Stimulated activated CD8-positive, alpha-beta memory T cell treated with anti-CD3 and anti-CD28 coated beads, Interleukin-4, amount 100 ng/mL, for 48 hours (primary cell): ENCODE measurements at places on chromosomes 6 and 20.
A peak's percentile ranks its signal among the peaks of the same experiment; 100 is the strongest.

GRCh38 chr6:43105538-43106222 lies 29.6 kb downstream of the PTK7 start:
- no peak for DNase-seq

DNA sequence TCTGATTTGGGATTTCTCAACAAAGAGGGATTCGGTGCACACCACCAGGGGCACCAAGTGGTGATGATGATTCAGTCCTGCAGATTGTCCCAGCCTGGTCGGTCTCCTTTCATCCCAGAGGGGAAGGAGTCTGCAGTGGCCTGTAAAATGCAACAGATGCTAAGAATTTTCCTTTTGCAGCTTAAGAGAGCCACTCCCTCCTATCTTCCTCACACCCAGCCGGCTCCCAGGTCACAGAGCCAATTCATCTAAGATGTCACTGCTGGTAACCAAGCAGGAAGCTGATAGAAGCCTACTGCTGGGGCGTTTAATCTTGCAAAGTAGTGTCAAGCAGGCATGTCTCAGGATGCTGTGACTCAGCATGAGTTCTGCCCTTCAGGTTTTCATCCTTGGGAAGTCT lies 203.8 kb upstream of the LRFN2 start:
- DNase-seq, result no peak

GRCh38 chr6:34341481-34341971 lies 50.9 kb downstream of the NUDT3 start:
- DNase-seq, result no peak

- DNase-seq, result no peak
Observed at GRCh38 chr6:170114956-170115855, 175.7 kb downstream of the DLL1 start.

- peak; percentile 36 for DNase-seq
Observed at GRCh38 chr6:157107915-157108651, 215.2 kb downstream of the TMEM242 start.

DNA sequence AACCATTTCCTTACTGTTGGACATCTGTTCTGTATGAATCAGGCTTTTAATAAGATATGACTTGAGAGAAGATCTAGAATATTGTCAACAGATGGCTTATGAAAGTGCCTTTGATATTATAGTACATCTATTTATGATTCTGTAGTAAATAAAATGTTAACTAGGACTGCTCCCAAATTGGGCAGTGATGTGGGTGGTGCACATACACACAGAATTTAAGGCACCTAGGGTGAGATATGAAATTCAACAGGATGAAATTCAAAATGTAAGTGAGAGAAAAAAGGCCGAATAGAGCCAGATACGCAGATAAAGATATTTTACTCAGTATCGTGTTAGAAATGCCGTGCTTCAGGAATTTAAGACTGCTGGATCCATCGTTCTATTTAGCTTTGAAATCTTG lies 26.3 kb downstream of the FAM50B start:
- no peak for DNase-seq

DNA sequence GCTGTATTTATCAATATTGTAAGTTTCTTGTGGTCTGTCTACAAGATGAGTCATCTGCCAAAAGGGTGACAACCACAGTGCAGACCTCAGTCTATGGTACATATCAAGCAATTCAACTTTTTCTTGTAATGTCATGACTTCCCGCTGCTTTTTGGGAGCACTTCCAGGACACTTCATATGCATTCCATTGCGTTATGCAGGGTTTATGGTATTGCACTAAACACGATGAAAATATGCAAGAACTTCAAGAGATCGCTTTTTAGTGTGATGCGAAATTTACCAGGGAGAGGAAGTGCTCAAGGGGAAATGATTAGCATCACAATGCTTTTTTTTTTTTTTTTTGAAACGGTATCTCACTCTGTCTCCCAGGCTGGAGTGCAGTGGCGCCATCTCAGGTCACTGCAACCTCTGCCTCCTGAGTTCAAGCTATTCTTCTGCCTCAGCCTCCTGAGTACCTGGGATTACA lies 166.5 kb downstream of the TFAP2A start:
- no peak for DNase-seq
